CD4-positive, alpha-beta T cell treated with Interleukin-15 for 1 hour (primary cell): ENCODE measurements at places on chromosomes 11 and 22.

GRCh38 chr11:40130427-40130826 lies 1329.0 kb downstream of the LRRC4C start:
- DNase-seq, result no peak

DNA sequence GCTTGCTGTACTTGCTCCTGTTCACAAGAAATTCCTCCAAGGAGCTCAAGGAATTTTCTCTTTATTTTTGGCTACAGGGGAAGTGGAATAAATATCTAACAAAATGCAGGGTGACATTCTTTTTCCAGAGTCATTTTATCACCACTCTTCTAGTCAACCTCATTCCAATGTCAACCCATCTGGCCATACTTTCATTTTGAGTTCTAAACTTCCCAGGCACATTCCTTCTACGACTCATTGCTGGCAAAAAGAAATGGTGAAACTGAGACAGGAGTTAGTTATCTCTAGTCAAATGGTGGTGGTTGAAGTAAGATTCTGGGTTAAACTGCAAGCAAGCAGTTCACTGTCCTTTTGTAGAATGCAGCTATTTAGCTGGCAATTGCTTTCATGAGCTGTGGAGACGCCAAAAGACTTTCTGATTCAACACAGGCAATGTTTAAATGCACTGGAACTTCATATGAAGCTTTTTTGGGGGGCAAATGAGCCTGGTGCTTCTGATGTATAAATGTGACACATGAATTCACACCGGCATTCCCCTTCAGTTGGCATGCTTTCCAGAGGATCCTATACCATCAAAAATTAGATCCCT lies 304.6 kb downstream of the CADM1 start:
- DNase-seq, result no peak

DNA sequence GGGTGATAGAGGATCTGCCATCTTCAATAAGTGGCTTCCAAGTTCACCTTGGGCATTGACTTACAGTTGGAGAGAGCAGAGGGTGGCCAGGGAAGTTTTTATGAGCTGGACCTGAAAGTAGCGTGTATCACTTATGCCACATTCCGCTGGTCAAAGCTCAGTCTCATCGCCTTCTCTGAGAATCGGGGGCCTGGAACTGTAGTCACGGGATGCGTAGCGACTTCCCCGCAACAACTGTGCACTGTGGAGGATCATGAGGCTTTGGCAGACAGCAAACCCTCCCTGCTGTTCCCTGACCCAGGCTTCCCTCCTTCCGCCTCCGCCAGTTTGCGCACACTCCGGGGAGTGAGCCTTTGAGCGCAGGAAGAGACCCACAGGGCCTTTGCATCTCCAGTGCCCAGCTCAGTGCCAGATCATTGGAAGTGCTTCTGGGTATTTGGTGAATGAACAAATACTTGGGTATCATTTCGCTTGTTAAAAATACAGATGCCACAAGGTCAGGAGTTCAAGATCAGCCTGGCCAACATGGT lies 95.5 kb downstream of the CEP164 start:
- DNase-seq, result no peak

DNA sequence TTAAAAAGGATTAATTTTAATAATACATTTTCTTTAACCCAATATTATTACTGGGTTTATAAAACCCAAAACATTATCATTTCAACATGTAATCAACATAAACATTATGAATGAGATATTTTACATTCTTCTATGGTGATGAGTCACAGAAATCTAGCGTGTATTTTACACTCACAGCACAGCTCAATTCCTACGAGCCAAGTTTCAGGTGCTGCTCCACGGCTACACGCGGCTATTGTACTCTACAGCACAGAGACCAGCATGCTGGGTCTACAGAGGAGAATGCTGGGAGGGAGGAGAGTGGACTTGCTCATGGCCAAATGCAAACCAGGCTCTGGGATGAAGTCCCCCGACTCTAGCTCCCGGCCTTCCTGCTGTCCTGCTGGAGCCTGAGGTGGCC lies 72.0 kb upstream of the LMO1 start:
- no peak for DNase-seq

- peak; percentile 66 for DNase-seq
Observed at GRCh38 chr11:111765984-111766833, at the start of gene PPP2R1B. Gene PPP2R1B (minus strand): TSS chr11:111766389. CDS start chr11:111766361, 28 bp downstream.

DNA sequence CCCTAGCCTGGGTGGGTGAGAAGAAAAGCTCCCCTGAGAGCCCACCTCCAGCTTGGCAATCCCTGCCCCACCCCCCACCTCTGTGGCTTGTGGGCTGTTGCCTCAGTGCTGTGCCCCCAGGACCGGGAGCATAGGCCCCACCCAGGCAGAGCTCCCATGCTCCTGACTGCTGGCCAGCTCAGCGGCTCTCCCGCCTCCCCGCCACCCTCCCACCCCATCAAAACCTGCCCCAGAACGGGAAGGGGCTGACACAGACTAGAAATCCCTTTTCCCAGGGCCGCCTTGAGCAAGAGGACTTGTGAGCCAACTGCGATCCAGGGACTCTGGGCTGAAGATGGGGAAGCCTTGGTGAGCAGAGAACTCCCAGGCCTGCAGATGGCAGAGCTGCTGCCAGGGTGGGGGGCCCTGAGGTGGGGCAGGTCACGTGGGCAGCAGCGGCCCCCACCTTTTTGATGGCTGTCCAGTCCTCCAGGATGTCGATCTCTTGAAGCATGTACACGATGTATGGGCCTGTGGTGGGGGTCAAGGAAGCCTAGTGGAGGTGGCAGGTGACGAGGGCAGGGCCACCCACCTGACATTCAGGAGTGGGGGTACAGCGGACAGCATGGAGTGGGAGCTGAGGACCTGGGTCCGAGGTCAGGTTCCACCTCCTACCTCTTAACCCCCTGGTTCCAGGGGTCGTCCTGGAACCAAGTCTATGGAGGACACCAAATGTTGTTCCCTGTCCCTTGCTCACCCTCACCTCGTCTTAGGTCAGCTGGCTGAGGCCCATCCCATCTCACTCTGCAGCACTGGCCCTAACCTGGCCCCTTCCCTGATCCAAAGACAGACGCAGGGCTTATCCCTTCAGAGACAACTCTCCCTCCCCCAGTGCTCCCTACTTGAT lies 2.3 kb upstream of the RIN1 start:
- DNase-seq, result no peak

GRCh38 chr11:113874581-113875233 lies 665 bp downstream of the USP28 start:
- DNase-seq, result no peak

- no peak for DNase-seq
Observed at GRCh38 chr11:118572981-118573550, 857 bp downstream of the ARCN1 start.

GRCh38 chr11:64580412-64580811 lies 10.6 kb upstream of the SLC22A12 start:
- DNase-seq, result no peak

DNA sequence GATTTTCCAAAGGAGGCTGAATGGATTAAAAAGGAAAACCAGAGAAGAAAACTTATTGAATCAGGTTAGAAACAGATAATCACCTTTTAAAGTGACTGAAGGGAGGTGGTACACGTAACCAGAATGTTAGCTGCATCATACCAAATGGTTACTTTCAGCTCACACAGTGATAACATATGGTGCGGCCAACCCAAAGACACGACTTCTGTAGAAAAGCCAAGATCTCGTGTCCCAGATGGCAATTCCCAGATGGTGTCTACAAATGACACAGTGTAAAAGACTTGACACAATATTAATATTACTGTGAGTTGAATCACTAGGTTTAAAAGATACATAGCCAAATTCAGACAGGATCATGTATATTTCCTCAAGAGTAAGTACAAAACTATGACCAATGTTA lies 5.2 kb downstream of the PPP2R1B start:
- no peak for DNase-seq

- no peak for DNase-seq
Observed at GRCh38 chr11:68148879-68149278, 27.7 kb upstream of the CHKA start.

- DNase-seq, result no peak
Observed at GRCh38 chr11:124052966-124053365, 11.8 kb upstream of the OR10G7 start.

DNA sequence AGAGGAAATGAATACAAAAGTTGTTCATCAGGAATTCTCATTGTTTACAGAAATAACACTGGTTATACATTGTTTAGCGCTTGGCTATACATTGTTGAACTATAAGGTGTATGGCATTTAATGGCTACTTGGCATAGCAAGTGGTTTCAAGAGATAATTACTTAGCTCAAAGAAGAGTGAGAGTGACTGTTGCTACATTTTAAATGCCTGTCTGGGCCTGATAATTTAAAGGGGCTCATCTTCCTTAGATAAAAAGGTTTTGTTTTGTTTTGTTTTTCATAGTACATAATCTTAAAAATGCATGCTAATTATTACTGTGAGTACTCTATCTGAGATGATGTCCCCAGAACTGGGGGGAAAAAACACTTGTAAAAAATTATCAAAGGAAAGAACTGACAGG lies 1.5 kb upstream of the SMPD1 start:
- no peak for DNase-seq

- DNase-seq, result no peak
Observed at GRCh38 chr22:35437049-35437448, 37.1 kb downstream of the MCM5 start.

DNA sequence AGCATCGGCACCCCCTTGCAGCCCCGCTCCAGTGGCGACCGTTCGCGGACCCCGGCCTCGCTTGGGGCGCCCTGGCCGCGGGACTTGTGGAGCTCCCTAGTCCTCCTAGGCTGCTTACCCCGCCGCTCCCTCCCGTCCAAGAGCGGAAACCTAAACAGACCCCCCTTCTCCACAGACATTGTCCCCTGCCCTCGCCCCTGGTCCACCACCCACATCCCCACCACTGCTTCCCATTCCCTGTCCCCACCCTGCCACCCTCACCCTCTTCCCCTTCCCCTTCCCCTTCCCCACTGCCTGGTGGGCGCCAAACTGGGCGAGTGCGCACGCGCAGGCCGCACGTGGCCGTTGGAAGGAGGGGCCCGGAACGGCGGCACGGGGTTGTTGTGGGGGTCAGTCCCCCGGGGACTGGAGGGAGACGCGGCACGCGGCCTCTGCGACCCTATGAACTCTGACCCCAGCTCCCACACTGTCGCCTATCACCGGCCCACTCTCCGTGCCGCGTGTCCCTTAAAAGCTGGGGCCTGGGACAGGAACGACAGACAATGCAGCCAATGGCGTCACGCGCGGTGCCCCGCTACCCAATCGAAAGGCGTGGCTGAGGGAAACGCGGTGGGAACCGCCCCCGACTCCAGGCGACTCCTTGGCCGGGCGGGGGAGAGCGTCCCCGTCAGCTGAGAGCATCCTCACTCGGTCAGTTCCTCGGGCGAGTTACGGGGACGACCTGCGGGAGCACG lies at the start of gene SNX32:
Gene SNX32, plus strand, starts transcription at position 667 of the 734 bp plus-strand sequence. CDS start 103 bp downstream, outside the sequence.
- DNase-seq, result peak; percentile 93

DNA sequence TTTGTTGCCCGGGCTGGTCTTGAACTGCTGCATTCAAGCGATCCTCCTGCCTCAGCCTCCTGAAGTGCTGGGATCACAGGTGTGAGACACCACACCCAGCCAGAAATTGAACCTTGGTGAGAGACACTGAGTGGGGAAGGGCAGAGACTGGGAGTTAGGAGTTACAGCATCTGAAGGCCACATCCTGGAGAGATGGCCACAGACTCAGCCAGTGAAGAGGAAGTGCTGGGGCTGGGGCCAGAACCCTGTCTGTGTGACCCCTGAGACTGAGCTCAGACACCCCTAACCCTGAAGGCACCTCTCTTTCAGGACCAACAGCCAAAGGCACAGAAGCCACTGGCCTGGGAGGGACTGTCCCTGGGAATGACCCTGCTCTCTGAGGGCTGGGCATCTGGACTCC lies 33.8 kb downstream of the TXN2 start:
- DNase-seq, result no peak

GRCh38 chr11:101889767-101890166 lies 25.0 kb upstream of the CEP126 start:
- DNase-seq, result no peak

- DNase-seq, result peak; percentile 89
Observed at GRCh38 chr11:65572356-65573051, at the start of gene FAM89B. Gene FAM89B (plus strand): TSS chr11:65572538. CDS start chr11:65572670, 132 bp downstream.

GRCh38 chr11:18773681-18774080 lies 17.9 kb downstream of the PTPN5 start:
- DNase-seq, result no peak

- no peak for DNase-seq
Observed at GRCh38 chr22:42959576-42960509, 55.1 kb downstream of the PACSIN2 start.

GRCh38 chr22:47798229-47798628 lies 1035.8 kb downstream of the TBC1D22A start:
- no peak for DNase-seq
